ENCODE measurements at places on chromosomes 7 and 10.

DNA sequence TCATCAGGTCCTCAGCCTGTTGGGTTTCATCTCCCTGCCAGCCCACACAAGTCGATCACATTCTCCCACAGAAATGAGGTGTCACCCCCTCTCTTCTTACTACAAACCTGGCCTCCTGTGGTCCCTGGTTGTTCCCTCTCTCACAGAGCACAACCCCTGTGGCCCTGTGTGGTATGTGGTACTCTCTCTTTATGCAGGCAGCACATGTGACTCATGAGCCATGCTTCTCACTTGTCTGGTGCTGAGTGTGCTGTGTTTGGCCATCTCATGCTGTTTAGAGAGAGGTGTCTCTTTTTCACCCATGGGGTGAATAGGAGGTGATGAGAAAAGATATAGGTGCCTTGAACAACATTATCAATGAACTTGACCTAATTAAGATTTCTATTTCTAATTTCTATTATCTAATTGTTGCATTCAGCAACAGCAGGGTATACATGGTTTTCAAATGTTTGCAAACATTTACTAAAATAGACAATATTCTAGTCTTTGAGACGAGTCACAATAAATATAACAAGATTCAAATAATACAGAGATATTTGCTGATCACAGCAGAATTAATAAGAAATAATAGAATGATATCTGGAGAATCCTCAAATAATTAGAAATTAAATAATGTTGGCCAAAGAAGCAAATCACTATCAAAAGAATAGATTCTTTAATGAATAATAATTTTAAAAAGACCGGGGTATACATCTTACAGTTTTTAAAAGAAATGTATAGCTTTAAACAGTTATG is 633.8 kb upstream of the IGFBP3 start:
- DNase-seq = no peak
- no peak overlapping the region for H3K4me3 ChIP-seq
- H3K27me3 ChIP-seq = no peaks in the 10 kb centered on the region
- H3K36me3 ChIP-seq = no peaks in the 10 kb centered on the region

DNA sequence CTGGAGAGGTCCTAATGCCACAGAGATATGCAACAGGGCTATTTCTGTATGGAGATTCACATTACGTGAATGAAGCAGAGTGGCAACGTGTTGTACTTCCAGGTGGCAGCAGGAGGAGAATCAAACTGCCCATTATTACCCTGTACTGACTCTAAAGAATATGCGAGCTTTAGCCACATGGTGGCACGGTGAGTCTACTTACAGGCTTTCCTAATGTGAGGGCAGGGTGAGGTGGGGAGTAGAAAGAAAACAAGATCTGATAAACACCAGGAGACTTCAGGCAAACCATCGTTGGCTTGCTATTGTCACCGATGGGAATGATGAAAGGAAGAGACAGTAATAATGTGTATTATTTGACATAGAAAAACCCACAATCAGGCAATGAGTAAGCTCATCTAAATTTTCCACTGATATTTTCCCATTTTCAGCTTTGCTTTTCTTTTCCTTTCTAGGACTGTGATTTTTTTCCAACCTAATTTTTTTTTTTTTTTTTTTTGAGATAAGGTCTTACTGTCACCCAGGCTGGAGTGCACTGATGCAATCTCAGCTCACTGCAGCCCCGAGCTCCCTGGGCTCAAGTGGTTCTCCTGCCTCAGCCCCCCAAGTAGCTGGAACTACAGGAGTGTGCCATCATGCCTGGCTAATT is 164.3 kb downstream of the BTAF1 start:
- DNase-seq = peak; percentile 74
- H3K36me3 ChIP-seq = no peaks in the 10 kb centered on the region
- peak overlapping the region; percentile 53 for H3K27ac ChIP-seq

GRCh38 chr7:82044497-82045080 is 274.7 kb upstream of the HGF start:
- no peak overlapping the region for H3K27ac ChIP-seq
- H3K4me3 ChIP-seq = no peak overlapping the region
- no peaks in the 10 kb centered on the region for H3K27me3 ChIP-seq
- no peak for DNase-seq
- no peaks in the 10 kb centered on the region for H3K36me3 ChIP-seq

GRCh38 chr10:77824908-77825307 is 101.6 kb downstream of the DLG5 start:
- H3K27ac ChIP-seq = no peak overlapping the region
- no peaks in the 10 kb centered on the region for H3K27me3 ChIP-seq
- no peaks in the 10 kb centered on the region for H3K36me3 ChIP-seq

DNA sequence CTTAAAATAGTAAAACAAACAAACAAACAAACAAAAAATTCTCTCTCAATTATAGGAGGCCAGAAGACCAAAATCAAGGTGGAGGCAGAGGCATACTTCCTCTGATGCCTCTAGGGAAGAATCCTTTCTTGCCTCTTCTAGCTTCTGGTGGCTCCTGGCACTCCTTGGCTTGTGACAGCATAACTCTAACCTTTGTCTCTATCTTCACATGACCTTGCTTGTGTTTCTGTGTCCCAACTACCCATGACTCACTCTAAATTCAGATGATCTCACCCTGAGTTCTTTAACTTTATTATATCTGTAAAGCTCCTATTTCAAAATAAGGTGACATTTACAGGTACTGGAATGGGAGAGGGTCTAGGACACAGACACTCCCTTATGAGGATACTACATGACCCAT is 88.3 kb upstream of the ANTXRL start:
- H3K27ac ChIP-seq = no peak overlapping the region
- no peaks in the 10 kb centered on the region for H3K36me3 ChIP-seq
- no peaks in the 10 kb centered on the region for H3K4me1 ChIP-seq
- DNase-seq = no peak
- H3K4me3 ChIP-seq = no peak overlapping the region

- no peak overlapping the region for H3K27ac ChIP-seq
- DNase-seq = no peak
- H3K4me1 ChIP-seq = peaks cover 4% of the 10 kb centered on the region
- H3K4me3 ChIP-seq = no peak overlapping the region
These were observed 1.7 kb downstream of the VDAC2 start for GRCh38 chr10:75212343-75212742.

DNA sequence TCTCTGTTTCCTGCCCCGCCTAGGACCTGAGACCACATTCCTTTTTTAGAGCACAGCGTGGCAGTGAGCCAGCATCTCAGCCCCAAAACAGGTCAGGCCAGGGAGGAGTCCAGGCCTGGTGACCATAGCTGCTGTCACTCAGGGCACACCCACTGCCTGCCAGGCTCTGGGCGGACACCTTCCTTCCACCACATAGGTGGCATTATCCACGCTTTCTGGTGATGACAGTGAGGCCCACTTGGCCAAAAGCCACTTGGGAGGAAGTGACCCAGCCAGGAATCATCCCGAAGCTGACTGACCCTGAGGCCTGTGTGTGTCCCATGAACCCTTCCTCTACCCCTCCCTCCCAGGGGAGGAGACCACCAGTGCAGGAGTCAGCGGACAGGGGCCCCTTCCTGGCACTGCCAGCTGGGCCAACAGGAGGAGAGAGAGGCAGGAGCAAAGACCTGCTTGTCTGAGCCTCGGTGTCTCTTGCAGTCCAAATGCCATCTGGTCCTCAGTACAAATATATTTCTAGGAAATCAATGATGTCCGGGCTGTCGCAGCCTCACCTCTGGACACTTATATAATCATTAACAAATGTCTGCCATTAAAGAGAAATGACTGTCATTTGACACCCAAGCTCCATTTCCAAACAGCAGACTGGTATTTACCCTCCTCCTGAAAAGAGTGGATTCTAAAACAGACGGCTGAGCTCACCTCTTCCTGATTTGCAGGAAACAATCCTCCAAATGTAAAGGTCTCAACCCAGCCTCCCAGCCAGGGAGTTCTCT is 63.0 kb downstream of the ABRAXAS2 start:
- H3K4me1 ChIP-seq = no peaks in the 10 kb centered on the region
- no peaks in the 10 kb centered on the region for H3K36me3 ChIP-seq
- no peaks in the 10 kb centered on the region for H3K27me3 ChIP-seq
- H3K27ac ChIP-seq = no peak overlapping the region
- no peak for DNase-seq
- no peak overlapping the region for H3K4me3 ChIP-seq

DNA sequence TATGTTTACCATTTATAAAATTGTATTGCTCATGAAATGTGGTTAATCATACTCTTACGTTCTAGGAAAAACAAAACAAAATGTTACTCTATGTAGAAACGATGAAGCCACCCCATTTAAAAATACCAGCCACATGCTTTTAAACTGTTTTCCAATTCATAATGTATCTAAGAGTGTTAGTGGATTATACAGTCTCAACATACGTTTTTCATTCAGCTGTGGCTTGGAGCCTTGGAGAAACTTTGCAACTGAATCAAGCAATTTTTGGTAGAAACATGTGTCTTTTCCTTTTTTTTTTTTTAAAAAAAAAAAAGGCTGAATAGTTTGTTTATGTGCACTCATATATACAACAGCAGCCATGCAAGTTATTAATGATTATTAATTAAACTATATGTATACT is 378.0 kb upstream of the SEMA3D start:
- H3K27me3 ChIP-seq = no peaks in the 10 kb centered on the region
- H3K36me3 ChIP-seq = no peaks in the 10 kb centered on the region
- H3K27ac ChIP-seq = no peak overlapping the region

DNA sequence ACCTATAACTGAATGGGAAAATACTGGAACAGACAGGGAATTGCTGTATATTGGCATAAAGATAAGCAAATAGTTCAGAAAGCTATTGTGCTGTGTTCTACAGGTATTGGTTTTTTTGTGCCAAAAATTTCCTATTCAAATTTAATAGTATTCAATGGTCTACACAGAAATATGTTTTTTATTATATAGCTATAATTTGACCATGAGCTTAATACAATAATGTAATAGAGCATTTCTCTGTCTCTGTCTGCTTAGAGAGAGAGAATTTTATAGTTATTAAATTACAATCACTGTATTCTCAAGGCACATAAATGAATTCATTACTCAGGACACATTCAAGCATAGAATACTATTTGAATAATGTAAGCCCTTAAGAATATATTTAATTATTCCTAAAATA is 62.3 kb upstream of the FZD8 start:
- no peak overlapping the region for H3K27ac ChIP-seq
- DNase-seq = no peak
- H3K4me3 ChIP-seq = no peak overlapping the region

- H3K36me3 ChIP-seq = no peaks in the 10 kb centered on the region
- H3K27ac ChIP-seq = no peak within 1 kb of the TSS
- H3K4me1 ChIP-seq = peaks cover 4% of the 10 kb centered on the region
These were observed at the start of gene HOXA7 for GRCh38 chr7:27156508-27156898. Gene HOXA7, minus strand, starts transcription at chr7:27156675. Its CDS starts 130 bp downstream, at chr7:27156545.

All from ovary (tissue), 10 donors.